Activated CD8-positive, alpha-beta memory T cell treated with anti-CD3 and anti-CD28 coated beads, Interleukin-2, amount 50 U/mL, for 4 hours (primary cell): ENCODE measurements at places on chromosomes 1 and 21.
A peak's percentile ranks its signal among the peaks of the same experiment; 100 is the strongest.

GRCh38 chr1:117653195-117653594 is 47.3 kb downstream of the TENT5C start:
- DNase-seq = no peak

DNA sequence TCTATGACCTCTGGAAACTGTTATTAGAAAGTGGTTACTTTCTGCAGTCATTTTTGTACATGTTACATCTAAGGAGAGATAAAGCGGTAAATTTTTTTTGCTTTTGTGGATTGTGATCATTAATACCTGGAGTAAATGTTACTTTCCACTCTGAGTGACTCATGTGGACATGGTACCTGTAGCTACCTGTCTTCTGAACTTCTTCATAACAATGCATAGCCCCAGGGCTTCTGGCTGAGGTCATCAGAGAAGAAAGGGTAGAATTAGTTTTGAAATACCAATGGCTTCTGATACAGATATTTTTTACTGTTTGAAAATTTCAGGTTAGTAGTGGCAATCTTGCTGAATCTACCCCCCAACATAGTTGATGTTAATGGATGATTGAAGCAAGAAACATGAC is 489.3 kb downstream of the RWDD3 start:
- no peak for DNase-seq

DNA sequence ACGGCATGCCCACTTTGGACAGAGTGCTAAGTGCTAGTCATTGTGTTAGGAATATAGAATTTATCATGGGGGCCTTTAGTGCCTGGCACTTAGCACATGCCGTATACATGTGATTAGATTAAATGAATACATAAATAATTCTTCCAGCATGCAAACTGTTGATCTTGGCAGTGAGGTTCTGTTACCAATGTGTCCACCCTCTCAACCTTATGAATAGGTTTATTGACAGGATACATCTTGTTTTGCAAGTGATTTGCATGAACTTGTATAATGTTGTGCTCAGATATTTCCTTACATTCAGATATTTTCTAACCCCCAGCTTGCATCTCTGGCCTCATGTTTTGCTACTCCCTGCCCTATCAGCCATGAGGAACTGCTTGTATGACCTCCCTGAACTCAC is 60.3 kb upstream of the ZNF648 start:
- no peak for DNase-seq

DNA sequence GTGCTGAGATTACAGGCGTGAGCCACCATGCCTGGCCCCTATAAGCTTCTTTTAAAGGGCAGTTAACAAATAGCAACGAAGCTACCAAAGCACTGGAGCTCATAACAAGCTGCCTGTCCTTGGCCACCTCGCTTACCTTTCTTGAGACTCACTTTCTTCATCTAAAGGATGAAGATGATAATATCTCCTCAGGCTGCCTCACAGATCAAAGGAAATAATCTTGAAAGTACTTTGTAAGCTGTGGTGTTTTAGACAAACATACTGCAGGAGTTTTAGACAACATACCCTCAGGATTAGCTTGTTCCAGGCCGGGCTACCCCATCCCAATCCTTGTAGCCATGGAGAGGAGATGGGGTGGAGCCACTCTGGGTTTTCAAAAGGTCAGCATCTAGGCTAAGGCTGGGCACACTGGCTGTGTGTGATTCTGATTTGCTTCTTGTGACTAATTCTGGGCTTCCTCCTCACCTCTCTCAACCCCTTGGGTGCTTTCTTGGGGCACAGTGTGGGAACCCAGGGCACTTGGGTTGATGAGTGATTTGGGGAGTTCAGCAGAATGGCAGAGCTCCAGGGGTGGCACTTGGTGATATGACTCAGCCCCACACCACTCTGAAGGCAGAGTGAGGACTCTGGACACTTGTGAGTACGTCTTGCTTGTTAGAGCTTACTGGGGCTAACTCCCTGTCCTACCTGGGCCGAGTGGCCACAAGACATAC is 5.2 kb downstream of the GPR25 start:
- DNase-seq = peak; percentile 43

- DNase-seq = no peak
These were observed 8.5 kb upstream of the B4GALT3 start for GRCh38 chr1:161185732-161186311.

GRCh38 chr1:240577095-240577494 is 34.9 kb downstream of the GREM2 start:
- no peak for DNase-seq

- DNase-seq = peak; percentile 79
These were observed at the start of gene RASSF5 for GRCh38 chr1:206507284-206508129. TSS of gene RASSF5 (plus strand) at chr1:206507531. CDS start at chr1:206507603, 72 bp downstream.

- no peak for DNase-seq
These were observed 66.6 kb downstream of the SCCPDH start for GRCh38 chr1:246790833-246791232.

DNA sequence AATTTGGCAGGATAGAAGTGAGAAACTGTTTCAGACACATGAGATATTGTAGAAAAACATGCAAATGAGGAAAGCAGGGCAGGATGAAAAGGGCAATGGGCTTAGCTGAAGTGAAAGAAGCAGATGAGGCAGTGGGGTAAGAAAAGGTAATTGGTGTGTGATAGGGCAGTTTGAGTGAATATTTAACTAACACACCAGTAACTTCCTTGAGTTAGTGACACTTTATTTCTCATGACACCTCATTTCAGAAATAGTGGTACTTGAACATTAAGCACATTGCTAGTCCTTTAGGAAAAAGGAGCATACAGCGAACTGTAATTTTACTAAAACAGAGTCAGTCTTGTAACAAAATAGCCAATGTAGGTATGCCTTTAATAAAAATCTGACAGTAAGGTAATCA is 415.0 kb downstream of the DPYD start:
- no peak for DNase-seq

- no peak for DNase-seq
These were observed 56.9 kb upstream of the TRIM67 start for GRCh38 chr1:231104917-231105316.

- DNase-seq = no peak
These were observed 74.7 kb upstream of the RGL1 start for GRCh38 chr1:183730107-183730724.

DNA sequence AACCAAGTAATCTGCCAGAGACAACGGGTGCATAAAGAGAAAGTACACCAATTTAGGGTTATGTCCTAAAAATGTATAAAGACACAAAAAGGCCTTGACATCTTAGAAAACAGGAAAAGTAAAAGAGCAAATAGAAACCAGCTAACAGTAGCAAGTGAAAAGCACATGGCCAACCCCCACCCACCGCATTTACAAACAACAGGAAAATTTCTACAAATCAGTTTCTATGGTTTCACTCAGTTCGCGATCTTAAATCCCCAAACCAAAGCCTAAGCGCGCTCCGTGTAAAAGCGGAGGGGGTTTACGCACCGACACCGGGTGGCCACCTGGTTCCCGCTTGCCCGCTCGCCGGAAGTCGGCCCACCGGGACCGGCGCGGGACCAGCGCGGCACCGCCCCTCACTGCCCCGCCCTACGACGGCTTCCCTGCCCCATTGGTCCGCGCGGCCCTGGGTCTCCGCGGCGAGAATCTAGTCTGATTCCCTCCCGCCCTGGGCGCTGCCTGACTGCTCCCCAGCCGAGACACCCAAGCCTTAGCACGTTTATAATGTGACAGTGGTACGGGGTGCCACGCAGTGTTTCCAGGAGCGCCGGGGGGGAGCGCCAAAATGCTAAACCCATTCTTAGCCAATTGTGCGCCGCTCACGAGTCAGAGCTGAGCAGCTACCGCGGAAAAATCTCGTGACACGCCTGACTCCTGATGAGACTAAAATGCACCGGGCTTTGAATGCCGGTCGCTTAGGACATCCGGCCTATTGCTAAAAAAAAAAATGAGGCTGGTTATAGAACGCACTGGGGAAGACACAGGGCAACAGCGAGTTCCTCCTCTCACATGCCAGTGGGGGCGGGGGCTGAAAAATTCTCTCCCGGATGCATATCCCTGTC is at the start of gene GART:
Gene GART, minus strand, starts transcription at position 362 of the 884 bp plus-strand sequence. CDS start 2,802 bp downstream, outside the sequence.
- peak; percentile 79 for DNase-seq

GRCh38 chr1:24021403-24022266 is 41.5 kb upstream of the SRSF10 start:
- DNase-seq = no peak

GRCh38 chr1:209196140-209196539 is 387.4 kb upstream of the CAMK1G start:
- no peak for DNase-seq

GRCh38 chr21:27550287-27550686 is 583.4 kb upstream of the ADAMTS5 start:
- DNase-seq = no peak

DNA sequence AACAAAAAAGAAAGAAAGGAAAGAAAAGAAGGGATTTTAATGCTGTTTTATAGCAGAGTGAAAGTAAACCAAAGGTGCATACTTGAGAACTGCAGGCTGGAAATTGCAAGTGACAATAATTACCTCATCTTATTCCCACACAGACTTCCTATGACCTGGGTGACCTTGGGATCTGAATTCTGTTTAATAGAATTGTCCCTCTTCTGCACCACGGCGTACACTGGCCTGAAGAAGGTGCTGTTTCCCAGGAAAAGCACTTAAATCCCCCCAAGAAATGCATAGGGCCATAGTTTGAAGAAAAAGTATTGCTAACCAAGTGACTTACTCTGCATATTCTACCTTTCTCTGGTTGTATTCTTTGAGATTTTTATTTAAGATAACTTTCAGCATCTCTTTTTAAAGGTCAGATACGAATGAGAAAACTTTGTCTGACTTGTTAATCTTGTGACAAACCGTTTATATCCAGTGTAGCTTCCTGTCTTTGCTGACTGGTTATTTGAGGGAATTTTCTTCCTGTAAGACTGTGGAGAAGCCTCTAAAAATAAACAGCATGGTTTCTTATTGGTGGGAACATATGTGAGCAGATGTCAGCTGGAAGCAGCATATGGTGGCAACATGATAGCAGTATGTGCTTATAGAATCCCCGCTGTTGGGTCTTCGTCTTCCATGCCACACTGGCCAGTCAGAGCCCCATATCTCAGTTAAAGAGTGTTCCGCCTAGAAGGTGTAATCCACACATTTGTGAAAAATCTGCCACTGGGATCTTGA is 16.3 kb downstream of the TGFB2 start:
- DNase-seq = no peak

GRCh38 chr1:34950428-34950827 is 21.0 kb upstream of the DLGAP3 start:
- no peak for DNase-seq
